ACHN (cell line): ENCODE measurements at places on chromosomes 3 and 15.

DNA sequence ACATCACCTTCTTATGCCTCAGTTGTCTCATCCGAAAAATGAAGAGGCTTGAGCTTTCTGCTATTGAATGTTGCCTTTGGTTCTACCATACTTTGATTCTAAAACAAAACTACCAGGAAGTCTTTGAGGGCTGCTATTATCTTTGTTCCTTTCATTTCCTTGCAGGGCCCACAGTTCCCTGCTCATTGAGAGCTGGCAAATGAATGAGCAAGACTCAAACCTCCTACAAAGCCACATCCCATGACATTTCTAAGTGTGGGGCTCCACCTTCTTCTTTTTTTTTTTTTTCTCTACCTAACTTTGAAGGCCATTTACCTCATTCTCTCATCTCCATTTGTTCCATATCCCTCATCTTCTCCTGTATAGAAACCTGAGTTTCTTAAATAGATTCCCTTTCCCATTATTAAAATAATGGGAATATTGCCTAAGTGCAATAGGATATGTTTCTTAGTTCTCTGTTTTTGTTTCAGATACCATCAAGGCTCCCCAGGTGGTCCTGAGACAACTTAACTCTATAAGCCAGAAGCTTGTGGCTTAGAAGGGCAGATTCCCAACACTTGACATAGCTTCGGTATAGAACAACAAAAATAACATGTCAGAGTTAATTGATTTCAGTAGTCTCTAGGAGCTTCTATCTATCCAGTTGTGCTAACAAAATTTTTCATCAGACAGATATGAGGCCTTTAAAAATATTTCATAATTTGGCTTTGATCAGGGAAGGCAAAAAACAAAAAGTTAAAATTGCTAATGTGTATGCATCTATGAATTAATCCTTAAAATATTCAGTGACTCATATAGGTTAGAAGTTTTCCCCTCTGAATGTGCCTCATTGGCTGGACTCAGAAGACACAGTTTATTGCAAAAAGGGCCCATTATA, 951.6 kb downstream of the TUSC7 start:
- DNase-seq: no peak

DNA sequence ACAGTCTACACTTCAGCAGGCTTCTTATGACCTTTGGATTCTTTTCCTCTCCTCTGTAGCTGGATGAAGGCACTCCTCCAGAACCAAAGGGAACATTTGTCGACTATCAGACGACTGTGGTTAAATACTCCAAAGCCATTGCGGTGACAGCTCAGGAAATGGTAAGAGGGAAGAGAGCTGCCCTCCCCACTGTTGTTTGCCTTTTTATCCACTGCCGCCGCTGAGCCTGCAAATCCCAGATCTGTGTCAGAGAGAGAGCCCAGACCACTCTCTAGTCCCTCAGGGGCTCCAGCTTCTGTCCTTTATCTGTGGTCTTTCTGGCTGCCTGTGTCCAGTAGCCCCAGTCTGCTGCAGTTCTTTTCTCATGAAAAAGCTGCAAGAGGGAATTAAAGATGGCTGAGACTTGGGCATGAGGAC, 261.5 kb upstream of the TPM1 start:
- no peak for DNase-seq

- DNase-seq: no peak
Observed at GRCh38 chr3:190491533-190492054, 22.3 kb upstream of the IL1RAP start.

DNA sequence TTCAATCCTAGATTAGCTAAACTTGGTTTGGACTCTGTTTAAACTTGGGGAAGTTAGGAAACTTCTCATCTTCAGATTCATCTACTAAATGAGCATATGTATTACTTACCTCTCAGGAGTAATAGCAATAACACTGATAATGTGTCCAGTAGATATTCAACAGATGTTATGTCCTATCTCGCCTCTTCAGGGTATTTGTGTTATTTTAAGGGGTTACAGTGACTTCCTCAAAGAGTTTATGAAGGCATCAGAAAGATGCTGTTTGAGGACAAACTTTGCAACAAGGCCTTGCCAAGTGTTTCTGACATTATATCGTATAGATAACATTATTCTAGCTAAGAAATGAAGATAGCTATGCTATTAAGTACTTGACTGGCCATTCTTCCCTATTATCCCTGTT, 522.3 kb downstream of the IGSF11 start:
- DNase-seq: no peak

- DNase-seq: no peak
Observed at GRCh38 chr3:50364573-50365079, 5.3 kb upstream of the TMEM115 start.

DNA sequence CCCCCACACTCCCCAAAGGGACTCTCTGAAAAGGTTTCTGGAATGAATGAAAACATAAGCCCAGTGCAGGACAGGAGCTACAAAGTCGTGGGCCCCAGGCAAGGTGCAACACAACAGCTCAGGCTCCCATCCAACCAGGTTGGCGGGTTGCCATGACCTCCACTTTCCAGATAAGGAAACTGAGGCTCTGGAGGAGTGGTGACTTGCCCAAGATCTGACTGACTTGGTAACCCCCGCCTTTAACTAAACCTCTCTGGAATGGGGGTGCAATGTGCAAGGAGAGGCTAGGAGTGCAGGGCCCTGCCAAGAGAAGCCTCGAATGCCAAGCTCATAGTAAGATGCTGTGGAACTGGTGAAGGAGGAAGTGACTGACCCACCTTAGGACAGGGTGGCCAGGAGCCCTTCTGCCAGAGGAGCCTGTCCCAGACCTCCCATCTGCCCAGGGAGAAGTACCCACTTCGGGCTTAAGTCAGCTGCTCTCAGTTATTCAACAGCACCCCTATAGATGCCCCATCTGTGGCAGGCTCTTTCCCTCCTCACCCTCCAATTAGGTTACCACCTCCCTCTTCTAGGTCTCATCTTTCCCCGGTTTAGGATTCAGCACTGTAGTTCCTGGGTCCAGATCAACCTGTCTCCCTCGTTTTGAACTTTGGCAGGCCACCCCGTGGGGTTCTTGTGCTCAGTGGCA, 553 bp upstream of the TNNC1 start:
- DNase-seq: no peak

- DNase-seq: no peak
Observed at GRCh38 chr3:152241142-152242017, 27.3 kb upstream of the MBNL1 start.

DNA sequence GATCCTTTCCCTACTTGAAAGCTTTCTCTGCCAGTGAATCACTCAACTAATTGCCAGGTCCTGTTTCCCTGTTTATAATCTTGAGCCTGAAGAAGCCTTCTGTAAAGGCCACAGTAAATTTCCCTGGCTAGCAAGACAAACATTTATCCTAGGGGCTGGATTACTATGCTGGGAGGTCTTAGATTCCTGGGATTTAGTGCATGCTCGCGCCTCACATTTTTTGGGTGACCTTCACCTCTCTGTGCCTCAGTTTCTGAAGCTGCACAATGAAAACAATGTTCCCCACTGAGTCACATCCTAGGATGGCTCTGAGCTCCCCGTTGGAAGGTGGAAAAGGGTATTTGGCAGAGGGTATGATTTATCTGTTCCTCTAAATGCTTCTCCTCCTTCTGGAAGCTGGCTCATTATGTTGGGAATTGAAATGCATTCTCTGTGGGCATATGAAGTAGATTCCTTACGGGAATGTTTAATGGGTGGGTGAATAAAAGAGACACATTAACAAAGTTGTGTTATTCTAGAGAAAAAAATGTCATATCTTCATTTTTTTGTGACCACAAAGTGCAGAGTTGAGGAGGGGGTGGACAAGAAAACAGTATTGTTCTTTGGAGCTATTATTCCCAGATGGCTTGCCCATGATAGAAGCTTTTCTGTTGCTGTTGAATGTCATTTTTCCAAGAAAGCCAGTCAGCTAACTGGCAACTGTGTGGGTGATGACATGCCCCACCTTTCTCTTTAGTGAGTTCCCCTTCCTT, 32.4 kb downstream of the LSM3 start:
- DNase-seq: peak; percentile 79

GRCh38 chr3:1091286-1091685, 1.5 kb upstream of the CNTN6 start:
- DNase-seq: peak; percentile 18

DNA sequence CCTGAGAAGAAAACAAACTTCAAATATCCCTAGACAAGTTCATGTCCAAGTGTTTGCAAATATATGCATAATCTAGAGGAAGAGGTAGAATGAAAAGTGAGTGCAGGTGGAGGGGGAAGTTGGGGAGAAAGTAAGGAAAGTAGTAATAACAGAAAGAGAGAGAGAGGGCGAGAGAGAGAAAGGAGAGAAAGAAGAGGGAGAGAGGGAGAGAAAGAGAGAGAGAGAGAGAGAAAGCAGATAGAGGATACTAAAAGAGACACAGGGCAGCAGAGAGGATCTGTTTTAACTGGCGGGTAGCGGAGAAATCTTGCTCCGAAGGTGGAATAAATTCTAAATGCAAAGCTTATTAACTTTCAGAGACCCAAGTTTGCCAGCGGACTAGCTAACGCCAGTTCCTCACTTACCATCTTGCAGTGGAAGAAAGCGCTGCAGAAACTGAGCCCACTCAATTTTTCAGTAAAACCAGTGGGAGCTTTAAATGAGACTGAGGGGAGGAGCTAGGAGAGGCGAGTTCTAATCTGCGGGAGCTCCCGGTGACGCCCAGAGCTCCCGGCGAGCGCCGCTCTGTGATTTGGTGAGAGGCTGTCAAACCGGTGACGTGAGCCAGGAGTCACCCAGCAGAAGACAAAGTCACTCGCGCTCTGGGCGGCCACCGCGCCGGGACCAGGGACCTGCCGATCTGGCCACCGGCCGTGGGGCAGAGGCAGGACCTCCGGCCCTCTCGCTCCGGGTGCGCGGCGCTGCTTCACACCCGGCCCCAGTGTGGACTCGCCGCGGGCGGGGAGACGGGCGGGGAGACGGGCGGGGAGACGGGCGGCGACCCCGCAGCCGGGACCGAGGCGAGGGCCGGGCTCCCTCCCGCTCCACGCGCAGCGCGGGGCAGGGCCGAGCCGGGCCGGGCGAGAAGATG, at the start of gene GMNC:
Gene GMNC (minus strand): TSS at position 486 of the 910 bp plus-strand sequence. CDS start 79 bp downstream, at position 407.
- peak; percentile 73 for DNase-seq

DNA sequence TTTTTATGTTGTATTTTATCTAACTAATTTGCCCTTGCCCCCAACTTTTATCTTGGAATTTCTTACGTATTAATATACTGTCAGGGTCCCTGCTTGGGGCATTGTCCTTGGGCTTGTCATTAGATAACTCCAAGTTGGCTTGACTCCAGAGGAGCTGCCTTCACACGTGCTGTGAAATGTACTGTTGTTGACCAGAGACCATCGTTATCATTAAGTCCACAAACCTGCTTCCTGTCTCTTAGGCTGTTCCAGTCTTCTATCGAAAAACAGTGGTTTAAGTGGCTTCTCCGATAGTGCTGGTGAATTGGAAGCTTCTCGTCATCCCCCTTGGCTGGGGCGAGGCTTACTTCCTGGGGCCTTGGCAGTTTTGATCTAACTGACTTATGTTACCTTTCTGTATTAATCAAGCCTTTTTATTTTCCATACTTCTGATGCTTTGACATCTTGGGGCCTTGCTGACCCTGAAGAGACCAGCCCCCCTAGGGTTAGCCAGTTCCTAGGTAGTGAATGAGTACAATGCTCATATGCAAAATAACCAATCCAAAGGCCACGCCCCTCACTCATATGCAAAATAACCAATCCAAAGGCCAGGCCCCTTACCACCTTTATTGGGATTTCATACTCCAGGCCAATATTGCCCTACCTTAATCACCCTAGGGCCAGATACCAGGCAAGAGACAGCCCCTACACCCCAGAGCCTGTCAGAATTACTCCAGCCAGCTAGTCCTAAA, 164.5 kb downstream of the IGF1R start:
- DNase-seq: no peak
